Mucosa of gallbladder (tissue), 1 donor: ENCODE measurements at places on chromosomes 11 and 22. TPM values are rescaled to one million over a fixed set of nuclear protein-coding genes. Genes with fewer than 3 reads are reported as not detected.

Gene OR8K3
- total RNA-seq: not detected

Gene LYVE1
- 19.7 TPM for total RNA-seq

Gene RBM7
- 21.1 TPM for total RNA-seq

Gene BIRC3
- 20.2 TPM for total RNA-seq

Gene SULT4A1
- 0.43 TPM for total RNA-seq

Gene CHRM1
- 0.09 TPM for total RNA-seq

Gene CCDC82
- 19.6 TPM for total RNA-seq

Gene NLRX1
- 24.6 TPM for total RNA-seq

Gene CYB5R3
- 240 TPM for total RNA-seq

Gene UCP3
- total RNA-seq: 2.0 TPM

Gene IFITM10
- total RNA-seq: 13.9 TPM

Gene CRYAB
- total RNA-seq: 277 TPM

Gene SLC22A24
- not detected for total RNA-seq

Gene PANX3
- not detected for total RNA-seq

Gene RNF141
- total RNA-seq: 45.1 TPM

Gene PHOX2A
- 0.14 TPM for total RNA-seq

Gene SORL1
- total RNA-seq: 71.3 TPM
